ENCODE measurements at places on chromosomes 3 and 15. TPM values are rescaled to one million over a fixed set of nuclear protein-coding genes. Genes with fewer than 3 reads are reported as not detected.

DNA sequence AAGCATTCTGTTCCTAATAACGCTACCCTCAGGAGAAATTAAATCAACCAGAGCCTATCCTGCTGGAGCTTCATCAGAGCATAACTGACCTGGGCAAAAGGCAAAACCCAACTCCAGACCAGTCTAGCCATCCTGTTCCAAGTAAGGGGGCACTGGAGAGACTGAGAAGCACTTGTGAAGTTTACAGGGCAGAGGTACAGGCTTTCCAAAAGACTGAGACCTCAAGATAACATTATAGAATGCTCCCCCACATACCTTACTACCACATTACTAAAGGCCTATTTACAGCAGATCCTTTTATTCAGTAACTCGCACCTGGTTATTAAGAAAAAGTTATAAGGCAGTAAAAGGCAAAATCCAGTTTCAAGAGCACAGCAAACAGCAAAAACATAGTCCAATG is 35.5 kb downstream of the RFX7 start:
- DNase-seq, result no peak

DNA sequence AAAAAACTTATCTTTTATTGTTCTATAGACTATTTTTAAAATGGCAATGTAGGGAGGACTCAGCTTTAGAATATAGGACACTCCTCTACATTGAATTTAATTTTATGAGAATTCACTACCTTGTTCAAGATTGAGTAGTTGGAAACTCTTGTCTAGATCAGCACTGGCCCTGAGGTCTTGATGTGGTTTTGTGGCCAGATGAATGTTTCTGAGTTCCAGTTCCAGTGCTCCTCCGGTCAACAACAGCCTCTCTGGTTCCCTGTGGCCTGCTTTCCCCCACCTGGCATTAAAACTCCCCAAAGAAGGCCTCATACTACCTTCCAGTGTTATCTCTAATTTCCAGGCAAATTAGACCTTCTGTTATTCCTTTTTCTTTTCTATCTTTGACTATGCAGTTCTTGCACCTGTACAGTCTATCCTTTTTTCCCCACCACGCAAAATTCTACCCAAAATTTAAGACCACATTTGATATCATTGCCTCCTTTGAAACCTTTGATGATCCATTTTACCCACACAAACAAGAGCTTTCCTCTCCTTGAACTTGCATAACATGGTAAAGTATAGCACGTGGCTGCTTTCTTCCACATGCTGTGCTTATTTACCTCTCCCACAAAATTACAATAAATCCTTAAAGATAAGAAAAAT is 9.6 kb upstream of the ANP32A start:
- no peak for DNase-seq

- no peak for DNase-seq
Measured at GRCh38 chr3:99373088-99373845, 265.1 kb upstream of the COL8A1 start.

- DNase-seq, result no peak
Measured at GRCh38 chr3:191290311-191291025, 38.7 kb upstream of the CCDC50 start.

- no peak for DNase-seq
Measured at GRCh38 chr15:90910441-90911301, 7.6 kb downstream of the MAN2A2 start.

DNA sequence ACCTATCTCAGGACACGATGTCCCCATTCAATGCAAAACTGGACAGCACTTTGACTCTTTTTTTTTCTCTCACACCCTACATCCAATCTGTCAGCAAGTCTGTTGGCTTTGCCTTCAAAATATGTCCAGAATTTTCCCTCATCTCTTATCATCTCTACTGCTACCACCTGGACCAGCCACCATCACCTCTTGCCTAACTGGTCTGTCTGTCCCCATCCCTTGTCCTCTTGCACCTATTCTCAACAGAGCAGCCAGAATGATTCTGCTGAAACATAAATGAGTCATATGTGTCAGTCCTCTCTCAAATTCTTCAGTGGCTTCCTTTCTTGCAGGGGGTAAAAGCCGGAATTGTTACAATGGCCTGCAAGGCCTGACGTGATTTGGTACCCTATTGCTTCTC is 105.8 kb downstream of the CYP19A1 start:
- no peak for DNase-seq

- DNase-seq, result no peak
Measured at GRCh38 chr3:183460081-183461055, 31.9 kb upstream of the MCF2L2 start.

GRCh38 chr15:49032601-49033145 is 13.6 kb downstream of the SECISBP2L start:
- DNase-seq, result no peak

DNA sequence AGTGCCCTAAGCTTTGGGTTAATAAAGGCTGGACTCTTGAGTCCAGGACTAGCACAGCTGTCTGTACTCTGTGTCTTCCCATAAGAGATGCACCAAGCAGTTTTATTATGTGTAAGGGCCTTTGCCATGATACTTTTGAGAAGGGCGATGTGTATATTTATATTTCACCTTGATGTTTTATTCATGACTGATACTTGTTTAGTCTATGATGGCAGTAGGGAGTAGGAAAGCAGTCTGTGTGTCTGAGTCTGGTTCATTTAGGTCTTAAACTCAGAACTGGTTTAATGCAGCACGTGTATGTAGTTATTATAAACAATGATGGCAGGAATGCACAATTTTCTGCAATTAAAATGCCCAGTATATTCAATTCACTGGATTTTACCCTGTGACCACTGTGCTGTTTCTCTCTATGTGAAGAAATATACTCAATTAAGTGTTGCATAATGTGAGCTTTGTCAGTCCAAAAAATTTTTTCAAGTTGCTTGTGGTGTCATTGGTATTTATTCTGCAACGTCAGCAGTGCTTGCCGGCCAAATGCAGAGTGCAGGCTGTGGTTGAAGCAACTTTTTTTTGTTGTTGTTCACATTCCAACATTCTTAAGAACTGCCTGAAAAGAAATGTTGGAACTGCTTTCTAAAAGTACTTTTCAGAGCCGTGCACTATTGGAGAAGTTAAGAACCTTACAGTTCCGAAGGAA is 423.7 kb upstream of the SEMA6D start:
- peak; percentile 65 for DNase-seq

- peak; percentile 35 for DNase-seq
Measured at GRCh38 chr15:66706225-66706732, 4.2 kb downstream of the SMAD6 start.

GRCh38 chr3:71195492-71195891 is 388.0 kb downstream of the FOXP1 start:
- DNase-seq, result no peak

GRCh38 chr15:31156808-31157207 is 55.3 kb upstream of the TRPM1 start:
- no peak for DNase-seq

DNA sequence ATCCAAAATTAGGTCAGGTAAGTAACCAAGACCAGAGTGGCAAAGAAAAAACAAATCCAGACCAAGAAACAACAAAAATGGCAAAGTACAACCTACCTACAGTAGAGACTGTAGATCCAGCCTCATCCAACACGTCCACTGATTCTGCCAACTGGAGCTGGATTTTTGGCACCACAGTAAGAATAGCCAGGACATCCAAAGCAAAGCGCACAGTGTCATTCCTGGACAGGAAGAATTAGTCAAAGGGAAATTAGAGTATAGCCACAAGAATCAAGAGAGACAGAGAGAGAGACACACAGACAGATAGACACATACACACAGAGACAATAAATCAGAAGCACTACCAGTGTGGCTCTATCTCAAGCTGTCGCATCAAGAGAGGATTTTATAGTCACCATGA is 31.1 kb downstream of the RBM15B start:
- DNase-seq, result no peak

DNA sequence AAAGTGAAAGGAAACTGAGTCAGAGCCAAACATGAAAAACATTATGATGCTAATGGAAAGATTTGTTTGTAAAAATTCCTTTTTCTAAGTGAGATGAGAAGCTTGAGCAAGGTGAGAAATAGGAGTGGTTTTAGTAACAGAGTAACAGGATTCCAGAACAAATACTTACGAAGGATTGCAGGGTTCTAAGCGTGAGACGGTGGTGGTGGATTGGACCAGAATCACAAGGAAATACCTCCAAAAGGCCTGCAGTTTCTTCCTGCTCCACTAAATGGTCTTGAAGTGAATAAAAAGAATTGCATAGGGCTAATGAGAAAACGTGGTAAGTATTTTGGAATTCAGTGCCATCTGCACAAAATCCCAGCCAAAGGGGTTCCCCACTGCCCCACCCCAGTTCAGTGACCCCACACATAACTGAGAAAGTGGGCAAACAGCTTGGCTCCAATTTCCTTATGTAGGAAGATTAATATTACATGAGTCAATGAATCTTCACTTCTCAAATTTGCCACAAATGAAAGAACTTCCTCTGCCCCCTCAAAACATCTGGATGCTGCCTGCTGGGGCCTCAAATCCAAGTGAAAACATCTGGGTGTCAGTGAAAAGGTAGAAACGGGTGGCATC is 283.8 kb upstream of the NR2F2 start:
- DNase-seq, result no peak

DNA sequence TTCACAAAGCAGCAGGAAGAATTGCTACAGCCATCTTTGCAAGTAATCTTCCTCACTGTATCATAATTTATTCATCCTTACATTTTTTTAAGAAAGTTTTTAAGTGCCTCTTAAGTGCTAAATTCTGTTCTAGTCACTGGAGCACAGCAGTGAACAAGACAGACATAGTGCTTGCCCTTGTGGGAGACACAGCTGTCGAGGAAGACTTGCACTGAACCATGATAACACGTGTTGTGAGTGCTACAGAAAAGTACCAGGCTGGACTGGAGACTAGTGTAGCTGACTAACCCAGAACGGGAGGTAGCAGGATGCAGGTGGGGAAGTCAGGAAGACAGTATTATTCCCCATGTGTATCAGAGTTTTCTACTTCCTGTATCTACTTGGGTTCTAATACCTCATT is 300.6 kb downstream of the TBL1XR1 start:
- DNase-seq, result no peak

DNA sequence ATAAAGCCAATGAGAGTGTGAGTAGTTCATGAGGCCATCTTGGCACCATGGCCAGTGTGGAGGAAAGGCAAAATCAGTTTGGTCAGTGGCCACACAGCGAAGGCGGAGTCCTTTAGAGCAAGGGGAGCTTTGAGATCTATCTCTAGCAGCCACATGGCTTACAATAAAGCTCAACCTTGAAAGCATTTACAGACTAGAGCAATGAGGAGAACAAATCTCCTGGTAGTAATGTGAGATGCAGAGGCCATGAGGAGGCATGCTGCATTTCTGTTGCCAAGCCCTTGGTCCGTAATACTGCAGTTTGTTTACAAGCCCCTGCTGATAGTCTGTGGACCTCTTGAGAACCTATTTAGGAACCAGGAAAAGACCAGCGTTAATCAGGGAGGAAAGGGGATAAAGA is 381.5 kb upstream of the C2CD4B start:
- DNase-seq, result no peak

DNA sequence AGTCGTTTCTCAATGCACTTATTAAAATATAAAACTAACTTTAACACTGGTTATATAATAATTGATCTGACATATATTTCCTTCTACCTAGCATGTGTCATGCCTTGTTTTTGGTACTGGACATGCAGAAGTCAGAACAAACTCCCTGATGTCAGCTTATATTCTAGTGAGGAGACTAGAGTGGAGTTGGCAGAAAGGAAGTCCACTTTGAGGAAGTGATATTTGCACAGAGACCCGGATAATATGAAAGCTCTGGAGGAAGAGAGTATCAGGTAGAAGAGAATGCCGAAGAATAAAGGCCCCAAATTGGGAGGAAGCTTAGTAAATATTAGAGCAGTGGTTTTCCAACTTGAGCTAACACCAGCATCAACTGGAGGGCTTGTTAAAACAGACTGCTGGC is 24.6 kb upstream of the ZNF280D start:
- no peak for DNase-seq

DNA sequence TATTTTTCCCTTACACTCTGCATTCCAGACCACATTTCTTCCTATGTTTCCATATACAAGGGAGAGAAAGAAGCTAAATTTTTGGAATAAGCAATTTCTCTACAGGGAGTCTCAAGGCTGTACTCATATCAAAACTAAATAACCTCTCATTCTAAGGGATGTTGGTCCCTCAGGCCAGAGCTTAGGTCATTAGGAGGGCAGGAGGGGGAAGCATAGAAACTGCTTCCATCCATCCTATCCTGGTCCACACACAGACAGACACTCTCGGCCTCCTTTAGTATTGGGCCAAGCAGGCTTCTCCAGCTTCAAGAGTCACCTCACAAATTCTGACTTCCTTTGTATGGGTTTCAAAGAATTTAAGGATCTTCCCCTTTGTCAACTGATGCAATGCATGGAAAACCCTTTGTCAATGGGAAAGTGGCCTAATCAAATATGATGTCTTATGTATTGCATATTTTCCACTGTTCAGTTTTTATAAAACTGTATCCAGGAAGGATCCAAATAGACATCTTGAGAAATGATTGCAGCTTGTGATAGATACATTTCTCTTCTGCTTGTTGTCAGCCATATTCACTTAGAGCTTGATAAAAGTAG is 140.7 kb upstream of the RARB start:
- DNase-seq, result no peak

DNA sequence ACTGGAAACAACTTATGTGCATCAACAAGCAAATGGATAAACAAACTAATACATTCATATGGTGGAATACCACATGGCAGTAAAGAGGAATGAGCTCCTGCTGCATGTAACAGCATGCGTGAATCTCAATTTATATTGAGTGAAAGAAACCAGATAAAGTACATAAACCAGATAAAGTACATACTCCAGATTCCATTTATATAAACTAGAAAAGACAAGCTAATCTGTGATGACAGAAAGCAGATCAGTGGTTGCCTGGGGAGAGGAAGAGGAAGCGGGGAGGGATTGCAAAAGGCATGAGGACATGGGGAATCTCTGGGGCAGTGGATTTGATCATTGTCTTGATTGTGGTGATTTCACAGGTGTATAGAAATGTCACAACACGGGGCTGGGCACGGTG is 34.2 kb downstream of the LIMD1 start:
- DNase-seq, result no peak

C3orf18 gene
- 57.2 TPM for total RNA-seq

VIPR1 gene
- total RNA-seq, result 1.7 TPM

CCR8 gene
- total RNA-seq, result not detected

FOXL2 gene
- not detected for total RNA-seq

RETNLB gene
- total RNA-seq, result not detected

BOC gene
- 6.7 TPM for total RNA-seq

DNAH12 gene
- total RNA-seq, result 0.16 TPM

CD96 gene
- 0.33 TPM for total RNA-seq

MAGEL2 gene
- not detected for total RNA-seq

TBCCD1 gene
- 6.2 TPM for total RNA-seq

CLSTN2 gene
- 7.0 TPM for total RNA-seq
